NCI-H524 treated with DMSO at 0.1 percent for 48 hours (cell line): ENCODE measurements at places on chromosomes 5 and 9.

DNA sequence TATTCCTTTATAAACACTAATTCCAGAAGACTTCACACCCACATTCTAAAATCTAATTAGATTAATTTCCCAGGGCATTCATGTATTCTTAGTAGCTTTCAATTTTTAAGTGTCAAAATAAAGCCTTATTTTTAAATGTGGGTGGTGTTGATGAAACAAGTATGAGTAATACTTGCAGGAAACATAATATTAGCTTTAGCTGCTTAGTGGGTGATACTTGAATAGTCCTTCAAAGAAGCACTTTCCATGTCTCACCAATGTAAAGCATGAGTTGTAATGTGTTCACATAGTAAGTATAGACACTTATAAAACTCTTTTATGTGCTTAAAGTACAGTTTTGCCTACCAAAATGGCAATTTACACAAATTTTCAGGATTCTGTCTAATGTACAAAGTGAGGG is 6.9 kb downstream of the FNBP1 start:
- DNase-seq, result no peak

DNA sequence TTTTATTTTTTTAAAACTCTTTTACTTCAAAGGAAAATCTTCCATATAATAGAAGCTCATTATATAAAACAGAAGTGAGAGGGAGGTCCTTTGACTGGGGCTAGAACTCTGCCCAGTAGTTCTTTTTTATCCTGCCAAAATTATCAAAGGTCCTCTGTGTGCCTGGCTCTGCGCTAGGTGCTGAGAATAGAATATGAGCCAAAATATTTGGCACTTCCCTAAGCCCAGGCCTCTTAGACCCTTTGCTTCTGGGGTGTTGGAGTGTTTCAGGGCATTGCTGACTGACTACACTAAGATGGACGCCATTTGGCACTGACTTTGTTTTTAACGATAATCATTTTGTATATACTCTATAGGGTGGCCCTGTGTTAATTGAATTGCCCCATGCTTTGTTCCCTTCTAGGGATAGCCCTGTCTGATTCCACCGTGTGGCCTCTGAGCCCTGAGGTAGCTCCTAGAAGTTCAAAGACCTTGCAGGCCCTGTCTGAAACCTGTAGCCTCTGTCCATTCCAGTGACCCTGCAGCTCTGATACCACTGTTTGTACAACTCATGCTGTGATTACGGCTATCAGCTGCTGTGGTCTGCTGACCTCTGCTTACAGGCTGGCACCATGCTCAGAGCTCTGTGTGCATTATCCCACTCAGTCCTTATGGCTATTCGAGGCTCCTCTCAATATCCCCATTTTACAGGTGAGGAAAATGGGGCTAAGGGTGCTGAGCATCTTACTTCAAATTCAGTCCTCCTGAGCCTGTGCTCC is 84.3 kb upstream of the SHB start:
- no peak for DNase-seq

DNA sequence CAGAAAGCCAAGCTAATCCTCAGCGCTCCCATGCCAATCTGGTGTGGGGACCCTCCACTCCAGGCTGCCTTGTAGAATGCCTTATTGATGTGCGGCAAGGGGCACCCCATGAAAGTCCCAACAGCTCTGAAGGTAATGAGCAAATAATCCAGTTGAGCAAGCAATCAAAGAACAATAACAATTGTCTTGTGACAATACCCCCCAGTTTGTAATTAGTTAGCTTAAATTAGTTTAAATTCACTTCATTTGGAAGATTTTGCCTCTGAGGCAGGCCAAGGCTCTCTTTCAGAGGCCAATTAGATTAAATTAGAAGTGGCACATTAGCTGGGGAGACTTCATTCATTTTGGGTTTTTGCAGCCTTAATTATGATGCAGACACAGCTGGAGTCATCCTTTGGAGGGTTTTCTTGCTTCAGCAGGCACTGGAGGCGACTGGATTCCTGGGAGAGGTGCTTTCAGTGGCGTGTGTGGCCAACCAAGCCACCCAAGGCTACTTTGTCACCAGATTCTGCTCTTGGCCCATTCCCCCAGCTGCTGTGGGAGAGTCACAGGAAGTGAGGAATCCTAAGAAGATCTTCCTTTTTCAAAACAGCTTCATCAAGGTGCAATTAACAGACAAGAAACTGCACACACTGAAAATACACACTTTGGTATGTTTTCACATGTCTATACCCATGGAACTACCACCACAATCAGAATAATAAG is 17.9 kb upstream of the FBP1 start:
- DNase-seq, result no peak

GRCh38 chr9:111298111-111298510 is 31.9 kb downstream of the OR2K2 start:
- no peak for DNase-seq

- DNase-seq, result no peak
Observed at GRCh38 chr5:172334196-172334595, 50.6 kb upstream of the UBTD2 start.

DNA sequence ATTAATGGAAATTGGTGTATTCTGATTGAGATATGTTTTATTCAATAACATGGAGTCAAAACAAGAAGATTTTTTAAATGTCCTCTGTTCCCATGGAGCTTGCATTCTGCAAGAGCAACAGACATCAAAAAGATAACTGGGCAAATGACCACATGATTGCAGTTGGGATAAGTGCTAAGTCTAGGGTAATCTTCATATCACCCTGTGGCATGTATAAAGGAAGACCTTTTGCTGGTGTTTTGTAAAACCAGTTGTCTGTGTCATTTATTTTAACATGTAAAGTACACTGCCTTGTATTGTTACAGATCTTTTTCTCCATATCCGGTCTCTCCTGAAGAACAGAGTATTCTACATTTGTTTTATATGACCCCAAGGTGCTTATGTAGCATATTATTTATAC is 44.0 kb downstream of the PTCD2 start:
- DNase-seq, result no peak

GRCh38 chr9:35811381-35812024 is 559 bp downstream of the SPAG8 start:
- no peak for DNase-seq

DNA sequence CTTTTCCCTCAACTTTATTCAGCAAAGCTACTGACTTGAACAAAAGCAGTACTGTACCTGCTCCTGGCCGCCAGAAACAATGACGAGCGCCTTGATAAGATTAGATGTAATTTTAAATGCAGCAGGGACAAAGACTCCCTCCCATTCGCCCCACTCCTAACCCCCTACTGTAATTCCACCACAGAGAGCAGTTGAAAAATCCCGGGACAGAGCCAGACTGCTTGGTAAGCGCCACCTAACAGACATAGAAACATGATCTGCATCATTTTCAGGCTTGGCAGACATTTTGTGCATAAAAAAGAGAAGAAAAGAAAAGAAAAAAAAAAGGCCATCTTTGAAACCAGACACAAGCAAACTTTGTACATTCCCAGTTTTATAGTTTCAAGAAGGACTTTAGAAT is 81.9 kb downstream of the ISL1 start:
- DNase-seq, result no peak

DNA sequence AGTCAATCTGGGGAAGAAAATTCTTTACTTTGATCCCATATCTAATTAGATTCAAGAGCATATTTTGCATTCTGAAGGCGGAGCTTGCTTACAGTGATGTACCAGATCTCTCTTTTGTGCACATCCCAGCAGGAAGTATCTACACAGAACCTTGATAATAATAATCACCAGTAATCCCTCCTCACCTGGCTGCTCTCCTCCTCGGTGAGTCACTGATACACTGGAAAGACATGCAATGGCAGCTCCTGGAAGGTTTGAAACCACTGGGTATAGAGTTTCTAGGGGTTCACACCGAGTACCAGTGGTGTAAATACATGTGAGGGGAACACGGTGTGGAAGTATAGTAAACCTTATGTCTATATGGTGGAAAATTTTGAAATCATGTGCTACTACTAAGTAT is 205.5 kb upstream of the TARS1 start:
- DNase-seq, result no peak

DNA sequence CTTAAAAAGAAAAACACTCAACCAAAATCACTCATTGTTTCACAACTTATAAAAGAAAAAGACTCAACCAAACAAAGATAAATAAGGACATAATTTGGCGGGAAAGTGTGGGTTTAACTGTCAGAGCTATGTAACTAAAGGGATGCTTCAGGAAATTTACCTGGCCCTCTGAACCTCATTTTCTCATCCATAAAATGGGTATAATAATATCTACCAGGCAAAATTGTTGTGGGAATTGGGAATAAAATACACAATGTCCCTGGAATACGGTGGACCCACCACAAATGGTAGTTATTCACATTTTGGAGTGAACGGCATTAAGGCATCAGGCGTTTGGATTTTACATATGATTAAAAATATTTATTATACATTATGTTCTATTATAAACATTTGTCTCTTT is 228.5 kb upstream of the ANKRD55 start:
- no peak for DNase-seq

DNA sequence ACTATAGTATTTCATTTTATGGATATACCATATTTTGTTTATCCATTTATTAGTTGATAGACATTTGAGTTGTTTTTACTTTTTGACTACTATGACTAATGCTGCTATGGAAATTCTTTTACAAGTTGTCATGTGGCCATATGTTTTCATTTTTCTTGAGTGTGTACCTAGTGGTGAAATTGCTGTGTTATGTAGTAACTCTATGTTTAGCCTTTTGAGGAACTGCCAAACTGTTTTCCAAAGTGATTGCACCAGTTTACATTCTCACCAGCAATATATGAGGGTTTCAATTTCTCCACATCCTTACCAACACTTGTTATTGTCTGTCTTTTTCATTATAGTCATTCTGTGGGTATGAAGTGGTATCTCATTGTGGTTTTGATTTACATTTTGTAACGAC is 75.4 kb downstream of the GRIA1 start:
- no peak for DNase-seq

DNA sequence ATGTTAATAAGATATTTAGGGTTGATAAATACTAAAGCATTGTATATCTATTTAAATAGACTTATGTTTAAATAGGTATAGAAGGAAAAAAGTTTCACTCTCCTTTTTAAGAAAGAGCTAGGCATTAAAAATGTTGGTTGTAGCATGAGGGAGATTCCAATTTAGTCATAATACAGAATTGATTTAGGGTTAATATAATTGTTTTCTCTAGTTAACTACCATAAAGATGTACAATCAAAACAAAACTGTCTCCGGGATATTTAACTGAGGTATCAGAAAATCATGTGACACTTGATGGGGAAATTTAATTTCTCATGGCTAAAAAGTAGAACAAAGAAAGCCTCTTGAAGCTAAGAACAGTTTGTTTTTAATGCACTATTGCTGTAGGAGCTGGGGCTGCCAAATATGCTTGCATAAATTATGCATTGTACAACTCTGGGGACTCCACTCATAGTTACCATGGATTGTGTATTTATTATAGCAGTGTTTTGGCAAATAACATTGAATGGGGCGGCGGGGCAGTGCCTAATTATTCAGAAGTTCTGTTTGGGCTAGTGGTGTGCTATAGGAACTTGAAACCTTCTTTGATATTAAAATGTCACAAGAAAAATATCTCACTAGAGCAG is 44.2 kb downstream of the SMC2 start:
- no peak for DNase-seq

- no peak for DNase-seq
Observed at GRCh38 chr5:135881244-135881643, 14.4 kb downstream of the IL9 start.

- DNase-seq, result no peak
Observed at GRCh38 chr5:148833122-148833521, 6.7 kb downstream of the ADRB2 start.

- no peak for DNase-seq
Observed at GRCh38 chr5:7910738-7911428, 41.9 kb downstream of the MTRR start.

DNA sequence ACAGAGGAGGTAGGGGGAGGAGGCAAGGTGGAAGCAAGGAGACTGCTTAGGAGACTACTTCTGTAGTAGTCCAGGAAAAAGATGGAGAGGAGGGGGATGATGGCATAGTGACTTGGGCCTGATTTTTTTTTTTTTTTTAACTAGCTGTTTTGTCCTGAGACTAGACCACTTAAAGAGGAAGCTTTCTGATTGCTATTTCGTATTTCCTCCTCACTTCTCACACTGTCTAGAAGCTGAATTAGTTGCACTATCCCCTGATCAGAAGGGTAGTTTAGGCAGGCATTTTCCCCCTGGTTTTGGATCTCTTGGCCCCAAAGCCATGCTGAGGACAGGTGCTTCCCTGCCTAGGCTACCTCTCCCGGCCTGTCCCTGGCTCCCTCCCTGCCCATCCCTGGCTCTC is 14.9 kb downstream of the LARP1 start:
- DNase-seq, result no peak
